ENCODE measurements at places on chromosomes 3 and 15. TPM values are rescaled to one million over a fixed set of nuclear protein-coding genes. Genes with fewer than 3 reads are reported as not detected.

DNA sequence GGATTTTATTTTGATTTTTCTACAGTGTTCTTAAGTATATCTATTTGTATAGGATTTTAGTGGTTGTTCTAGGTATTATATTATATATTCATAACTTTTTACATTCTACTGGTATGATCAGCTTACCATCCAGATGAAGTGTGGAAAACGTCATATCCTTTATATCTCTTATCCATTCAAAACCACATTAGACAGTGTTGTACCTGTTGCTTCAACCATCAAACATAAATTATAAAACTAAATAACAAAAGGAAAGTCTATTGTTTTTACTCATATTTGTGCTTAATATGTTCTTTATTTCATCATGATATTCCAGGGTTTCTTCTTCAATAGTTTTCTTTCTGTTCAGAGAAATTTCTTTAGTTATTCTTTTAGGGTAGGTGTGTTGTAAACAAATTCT is 191.4 kb downstream of the RPLP1 start:
- DNase-seq, result no peak

DNA sequence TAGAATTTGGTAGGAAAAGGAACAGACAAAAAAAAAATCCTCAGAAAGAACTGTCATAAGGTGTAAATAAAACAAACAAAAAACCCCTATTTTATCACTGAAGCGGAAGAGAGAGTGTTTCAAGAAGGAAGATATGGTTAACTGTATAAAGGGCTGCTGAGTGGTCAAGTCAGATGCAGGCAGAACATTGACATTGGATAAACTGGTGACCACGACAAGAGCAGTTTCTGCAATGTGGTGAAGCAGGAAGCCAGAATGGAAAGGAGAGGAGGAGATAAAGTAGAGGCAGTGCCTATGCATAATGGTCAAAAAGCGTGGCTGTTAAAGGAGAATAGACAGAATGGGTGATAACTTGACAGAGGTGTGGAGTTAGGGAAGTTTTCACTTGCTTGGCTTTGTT is 75.3 kb downstream of the CYP19A1 start:
- no peak for DNase-seq

Gene CAPN3
- 19.2 TPM for total RNA-seq

Gene INKA1
- total RNA-seq, result 7.6 TPM

Data from spinal cord (tissue), 10 donors.